Hematopoietic multipotent progenitor cell treated with erythropoietin and hydrocortisone succinate and interleukin-3 and kit ligand, for 8 days (in vitro differentiated cells): ENCODE measurements at places on chromosomes 16 and 17.

DNA sequence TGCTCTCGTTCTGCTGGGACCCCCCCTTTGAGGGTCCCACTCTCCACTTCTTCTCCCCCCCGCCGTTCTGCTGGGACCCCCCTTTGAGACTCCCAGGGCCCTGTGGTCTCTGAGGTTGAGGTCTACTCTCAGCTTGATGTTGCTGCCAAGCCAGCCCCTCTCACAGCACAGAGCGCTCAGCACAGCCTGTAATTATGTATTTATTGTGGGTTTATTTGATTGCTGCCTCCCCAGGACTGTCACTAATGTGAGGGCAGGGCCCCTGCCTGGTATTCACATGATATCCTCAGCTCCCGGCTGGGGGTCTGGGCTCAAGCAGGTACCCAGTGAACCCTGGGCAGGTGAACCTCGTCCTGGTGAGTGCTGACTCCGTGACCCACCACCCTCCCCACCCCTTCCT lies 35.4 kb downstream of the ACTG1 start:
- DNase-seq = no peak

DNA sequence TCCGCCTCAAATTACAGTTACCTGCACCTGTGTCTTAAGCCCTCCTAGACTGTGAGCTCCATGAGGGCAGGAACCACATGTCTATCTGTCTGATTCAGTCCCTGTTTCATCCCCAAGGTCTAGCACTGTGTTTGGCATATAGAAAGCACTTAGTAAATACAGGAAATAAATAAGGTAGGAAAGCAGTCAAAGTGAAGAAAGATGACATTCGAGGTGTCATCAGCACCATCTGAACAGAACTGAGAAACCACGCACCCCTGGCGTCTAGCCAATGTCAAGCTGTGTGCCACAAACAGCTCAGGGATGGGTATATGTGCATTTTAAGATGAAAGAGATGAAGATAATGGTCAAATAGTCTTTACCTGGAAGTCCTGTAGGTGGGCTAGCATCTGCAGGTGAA lies 79.6 kb upstream of the ATP2A3 start:
- peak; percentile 9 for DNase-seq

GRCh38 chr16:50425648-50426047 lies 56.9 kb upstream of the BRD7 start:
- DNase-seq = no peak

- peak; percentile 83 for DNase-seq
These were observed 6.8 kb downstream of the MPG start for GRCh38 chr16:84718-85406.

DNA sequence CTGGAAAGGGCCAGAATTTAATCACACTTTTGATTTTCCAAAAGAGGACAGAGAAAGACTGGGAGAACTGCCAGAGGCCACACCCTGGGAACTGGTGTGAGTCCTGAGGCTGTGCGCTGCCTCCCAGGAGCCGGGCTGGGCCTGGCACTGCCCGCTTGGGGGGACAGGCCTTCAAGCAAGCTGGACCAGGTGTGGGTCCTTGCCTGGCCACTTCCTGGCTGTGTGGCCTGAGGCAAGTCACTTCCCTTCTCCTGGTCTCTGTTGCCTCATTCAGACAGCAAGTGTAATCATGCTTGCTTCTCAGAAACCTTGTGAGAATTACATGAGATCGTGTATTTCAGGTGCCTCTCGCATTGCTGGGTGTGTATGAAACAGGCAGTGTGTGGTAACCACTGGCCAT lies 143.0 kb downstream of the SNX29 start:
- no peak for DNase-seq

DNA sequence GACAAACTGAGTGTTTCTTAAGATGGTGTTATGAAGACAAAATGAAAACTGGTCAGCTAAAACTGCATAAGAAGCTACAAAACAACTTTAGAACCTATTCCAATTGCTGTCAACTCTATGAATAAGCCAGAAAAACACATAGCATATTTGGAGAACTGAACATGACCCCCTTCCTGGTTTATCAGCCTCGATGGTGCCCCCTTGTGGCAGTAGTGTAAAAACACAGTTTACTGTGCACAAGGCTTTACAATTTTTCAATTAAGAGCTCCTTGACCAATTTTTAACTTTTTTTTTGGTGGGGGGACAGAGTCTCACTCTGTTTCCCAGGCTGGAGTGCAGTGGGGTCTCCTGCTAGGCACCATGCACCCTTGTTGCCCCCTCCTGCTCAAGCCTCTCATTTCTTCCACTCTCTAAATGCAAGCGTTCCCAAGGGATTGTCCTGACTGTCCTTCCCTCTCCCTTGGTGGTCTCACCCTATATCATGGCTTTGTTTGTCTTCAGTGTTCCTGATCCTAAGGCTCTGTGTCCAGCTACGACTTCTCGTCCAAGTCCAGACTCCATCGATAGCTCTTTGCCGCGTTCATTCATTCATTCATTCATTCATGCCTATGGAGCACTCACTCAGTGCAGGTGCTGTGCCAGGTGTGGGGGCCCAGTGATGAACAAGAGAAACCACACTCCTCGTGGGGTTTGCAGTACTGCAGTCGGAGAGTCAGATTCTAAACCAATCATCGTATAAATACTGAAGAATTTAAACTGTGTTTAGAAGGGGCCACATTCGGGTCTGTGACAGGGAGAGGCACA lies 7.5 kb downstream of the EIF1 start:
- DNase-seq = peak; percentile 93

DNA sequence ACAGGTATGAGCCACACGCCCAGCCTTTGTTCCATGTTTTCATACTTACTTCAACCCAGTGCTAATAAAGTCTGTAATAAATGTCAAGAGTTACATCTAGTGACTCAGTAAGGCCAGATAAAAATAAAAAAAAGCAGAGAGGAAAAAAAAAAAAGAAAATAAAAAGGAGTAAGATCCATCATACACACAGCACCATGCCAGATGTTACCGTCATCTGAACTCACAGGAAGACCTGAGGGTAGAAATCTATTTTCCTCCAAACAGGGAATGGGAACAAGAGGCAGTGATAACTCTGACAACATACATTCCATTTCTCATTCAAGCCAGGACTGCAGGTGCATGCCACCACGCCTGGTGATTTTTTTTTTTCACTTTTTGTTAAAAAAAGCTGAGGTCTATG lies 20.7 kb downstream of the CRK start:
- no peak for DNase-seq

DNA sequence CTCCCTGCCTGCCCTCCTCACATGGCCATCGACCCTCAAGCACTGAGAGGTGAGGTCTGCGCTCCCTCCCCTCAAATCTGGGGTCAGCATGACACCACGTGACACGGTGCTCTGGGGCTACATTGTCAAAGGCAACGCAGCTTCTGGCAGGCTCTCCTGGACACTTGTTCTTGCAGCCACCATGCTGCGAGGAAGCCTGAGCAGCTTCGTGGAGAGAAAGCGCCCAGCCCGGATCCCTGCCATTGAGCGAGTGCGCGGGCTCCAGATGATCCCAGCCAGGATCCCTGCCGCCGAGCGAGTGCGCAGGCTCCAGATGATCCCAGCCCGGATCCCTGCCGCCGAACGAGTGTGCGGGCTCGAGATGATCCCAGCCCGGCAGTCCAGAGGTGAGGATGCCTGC lies 70.9 kb upstream of the METRNL start:
- DNase-seq = no peak

GRCh38 chr17:41315204-41315794 lies at the start of gene KRTAP17-1:
Gene KRTAP17-1 (minus strand): TSS chr17:41315710. CDS start chr17:41315650, 60 bp downstream.
- DNase-seq = no peak

GRCh38 chr17:78676412-78677302 lies 99.5 kb upstream of the DNAH17 start:
- DNase-seq = no peak

GRCh38 chr17:65560628-65561451 lies 608 bp downstream of the AXIN2 start:
- peak; percentile 39 for DNase-seq

DNA sequence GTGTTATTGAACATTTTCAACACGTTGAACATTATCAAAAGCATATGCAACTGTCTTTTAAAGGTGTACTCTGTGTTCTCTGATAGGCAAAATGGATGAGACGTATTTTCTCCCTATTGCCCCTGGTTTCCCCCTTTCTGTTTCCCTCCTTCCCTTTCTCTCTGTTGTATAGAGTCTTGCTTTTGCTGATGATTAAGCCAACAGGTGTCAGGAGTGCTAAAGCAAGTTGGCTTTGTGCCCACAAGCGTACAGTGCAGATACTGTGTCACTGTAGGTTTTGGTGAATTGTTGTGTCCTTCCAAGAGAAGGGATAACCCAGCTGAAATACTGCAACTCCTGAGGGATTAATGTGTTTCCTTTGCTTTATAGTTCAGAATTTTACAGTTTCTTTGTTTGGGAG lies 74.4 kb downstream of the COX10 start:
- no peak for DNase-seq

DNA sequence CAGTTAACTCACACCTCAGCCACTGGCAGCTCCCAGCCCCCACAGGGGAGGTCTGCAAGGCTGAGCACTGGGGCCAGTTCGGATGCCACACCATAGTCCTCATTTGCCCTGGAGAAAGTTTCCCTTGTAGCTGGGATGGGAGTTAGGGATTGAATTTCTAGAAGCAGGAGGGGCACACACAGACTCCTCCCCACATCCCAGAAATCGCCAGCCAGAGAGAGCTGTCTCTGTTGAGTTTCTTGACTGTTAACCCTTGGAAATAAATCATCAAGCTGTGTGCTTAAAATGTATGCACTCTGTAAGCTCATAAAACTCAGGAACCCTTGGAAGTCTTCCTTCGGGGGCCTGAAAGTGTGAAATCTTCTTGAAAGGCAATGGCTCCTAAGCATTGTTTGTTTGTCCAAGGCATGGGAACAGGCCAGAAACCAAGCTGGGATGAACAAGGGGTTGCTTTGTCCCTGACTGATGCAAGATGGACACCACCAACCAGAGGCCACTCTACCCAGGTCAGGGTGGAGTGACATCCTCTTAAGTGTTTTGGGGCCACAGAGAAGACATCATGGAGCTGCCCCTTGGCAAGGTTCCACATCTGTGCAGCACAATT lies 394 bp upstream of the PRM3 start:
- DNase-seq = no peak

- DNase-seq = no peak
These were observed 1.4 kb downstream of the BAIAP2 start for GRCh38 chr17:81036197-81036941.

DNA sequence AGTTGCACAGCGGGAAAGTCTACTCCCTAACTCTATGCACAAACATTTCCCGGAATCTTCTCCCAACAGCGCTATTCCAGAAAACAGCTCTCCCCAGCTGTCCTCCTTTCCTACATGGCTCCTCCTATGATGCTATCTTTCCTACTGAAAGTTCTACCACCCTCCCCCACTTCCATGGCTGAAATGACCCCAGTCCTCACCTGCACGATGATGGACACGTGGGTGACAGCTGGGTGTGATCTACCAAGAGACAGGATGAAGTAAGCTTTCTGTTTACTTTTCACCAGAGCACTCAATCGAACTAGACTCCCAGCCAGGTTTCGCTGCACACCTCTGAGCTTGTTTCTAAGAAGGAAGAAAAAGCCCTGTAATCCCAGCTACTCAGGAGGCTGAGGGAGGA lies 10.7 kb downstream of the CTC1 start:
- no peak for DNase-seq

- no peak for DNase-seq
These were observed 50.0 kb upstream of the MRPS23 start for GRCh38 chr17:57899822-57900221.

DNA sequence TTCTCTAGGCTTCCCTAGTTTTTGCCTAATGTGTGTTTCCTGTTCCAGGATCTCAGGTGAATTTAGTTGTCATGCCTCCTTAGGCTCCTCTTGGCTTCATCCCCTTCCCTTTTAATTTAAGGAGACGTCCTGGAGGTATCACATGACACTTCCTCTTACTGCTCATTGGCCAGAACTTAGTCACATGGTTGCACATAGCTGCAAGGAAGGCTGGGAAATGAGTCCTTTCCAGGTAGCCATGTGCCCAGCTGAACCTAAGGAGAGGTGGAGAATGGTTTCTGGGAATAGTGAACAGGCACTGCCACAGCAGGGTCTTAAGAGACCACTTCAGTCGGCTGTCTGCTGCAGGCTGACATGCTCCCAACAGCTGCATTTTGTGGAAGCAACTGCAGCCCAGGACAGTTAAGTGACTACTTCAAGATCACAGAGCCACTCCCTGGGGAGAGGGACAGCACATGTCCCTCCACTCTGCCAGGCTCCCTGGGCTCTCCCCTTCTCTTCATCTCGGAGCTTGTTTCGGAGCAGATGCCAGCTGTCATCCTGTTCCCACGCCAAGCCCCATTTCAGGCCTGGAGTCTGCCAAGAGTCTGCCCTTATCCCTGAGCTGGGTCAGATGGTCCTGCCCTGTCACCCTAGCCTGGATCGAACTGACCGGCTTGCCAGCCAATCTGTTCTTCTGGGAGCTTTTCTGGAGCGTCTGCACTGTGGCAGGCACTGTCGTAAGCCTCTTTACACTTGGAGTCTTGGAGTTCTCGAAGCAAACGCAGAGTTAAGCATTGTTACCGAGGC lies 81.4 kb upstream of the FOXF1 start:
- peak; percentile 8 for DNase-seq

GRCh38 chr17:49971848-49972485 lies 3.0 kb downstream of the DLX4 start:
- DNase-seq = no peak
